ENCODE measurements at places on chromosomes 5 and 9.

- DNase-seq: no peak
These were observed 36.4 kb downstream of the PIK3R1 start for GRCh38 chr5:68251804-68252522.

GRCh38 chr5:35488791-35489190 lies 128.9 kb upstream of the SPEF2 start:
- DNase-seq: peak; percentile 8

GRCh38 chr9:110532908-110533665 lies 46.5 kb downstream of the SVEP1 start:
- DNase-seq: no peak

DNA sequence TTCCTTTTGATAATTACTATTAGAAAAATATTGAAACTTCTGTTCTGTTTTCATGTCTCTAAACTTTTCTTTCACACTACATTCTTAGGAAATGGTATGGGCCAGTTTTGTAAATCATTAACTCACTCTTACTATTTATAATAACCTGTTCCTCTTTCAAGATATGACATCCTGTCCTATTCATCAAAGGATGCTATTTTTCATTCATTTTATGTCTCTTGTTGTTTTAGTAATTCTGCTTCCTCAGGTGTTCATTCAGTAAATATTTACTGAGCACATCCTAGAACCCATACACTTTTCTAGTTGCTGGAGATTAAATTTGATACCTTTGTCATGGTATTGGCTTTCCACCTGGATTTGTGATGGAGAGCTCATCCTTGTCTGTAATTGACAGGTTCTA lies 58.0 kb downstream of the GDA start:
- no peak for DNase-seq

All from COLO829 (cell line).